ENCODE measurements at places on chromosomes 12 and 14.

- no peak for DNase-seq
Observed at GRCh38 chr12:104835317-104835716, 122.8 kb downstream of the SLC41A2 start.

- peak; percentile 66 for DNase-seq
Observed at GRCh38 chr12:112988224-112988623, 9.9 kb downstream of the OAS2 start.

- no peak for DNase-seq
Observed at GRCh38 chr12:31966558-31967205, 7.5 kb downstream of the RESF1 start.

- DNase-seq = no peak
Observed at GRCh38 chr14:75322746-75323145, 44.1 kb downstream of the FOS start.

GRCh38 chr12:27488479-27488878 lies 35.5 kb upstream of the PPFIBP1 start:
- DNase-seq = no peak

DNA sequence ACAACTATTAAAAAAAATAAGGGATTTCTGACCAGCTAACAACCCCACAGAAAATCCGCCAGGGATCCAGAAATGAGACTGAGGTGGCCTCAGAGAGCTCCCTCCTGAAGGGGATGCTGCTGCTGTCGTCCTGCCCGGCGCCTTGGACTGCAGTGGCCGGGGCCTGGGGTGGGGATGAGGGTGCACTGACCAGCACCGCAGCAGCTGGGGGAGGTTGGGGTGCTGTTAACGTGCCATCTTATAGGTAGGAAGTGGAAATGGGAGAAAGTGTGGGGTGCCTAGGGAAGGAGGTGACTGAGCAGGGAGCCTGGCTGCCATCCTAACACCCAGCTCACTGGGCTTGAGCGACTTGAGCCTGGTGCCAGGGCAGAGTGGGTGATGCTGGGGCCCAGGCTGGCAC lies 32.0 kb downstream of the DDX11 start:
- no peak for DNase-seq

DNA sequence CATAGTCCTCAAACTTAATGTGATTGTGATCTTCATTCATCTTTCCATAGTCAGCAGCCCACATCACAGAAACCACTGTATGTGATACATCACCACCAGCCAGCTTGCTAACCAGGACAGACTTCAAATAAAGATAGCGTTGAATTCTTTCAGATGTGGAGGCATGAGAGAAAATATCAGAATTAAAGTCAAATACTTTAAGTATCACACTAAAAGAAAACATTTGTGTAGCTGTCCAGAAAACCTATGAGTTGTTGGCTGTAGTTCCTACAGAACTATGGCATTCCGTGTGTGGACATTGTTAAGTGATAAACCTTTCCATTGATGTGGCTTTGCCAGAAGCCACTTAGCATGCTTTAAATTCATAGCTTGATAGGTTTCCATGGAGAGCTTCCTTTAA lies 105.1 kb downstream of the LLPH start:
- DNase-seq = no peak

- DNase-seq = no peak
Observed at GRCh38 chr14:47715330-47715729, 39.9 kb upstream of the MDGA2 start.

DNA sequence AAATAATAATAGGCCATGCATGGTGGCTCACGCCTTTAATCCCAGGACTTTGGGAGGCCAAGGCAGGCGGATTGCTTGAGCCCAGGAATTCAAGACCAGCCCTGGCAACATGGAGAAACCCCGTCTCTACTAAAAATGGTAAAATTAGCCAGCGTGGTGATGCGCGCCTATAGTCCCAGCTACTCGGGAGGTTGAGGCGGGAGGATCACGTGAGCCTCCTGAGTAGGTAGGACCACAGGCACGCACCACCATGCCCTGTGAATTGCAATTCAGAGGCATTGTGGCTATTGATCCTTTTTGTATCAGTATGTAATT lies 2.3 kb downstream of the ARHGDIB start:
- no peak for DNase-seq

DNA sequence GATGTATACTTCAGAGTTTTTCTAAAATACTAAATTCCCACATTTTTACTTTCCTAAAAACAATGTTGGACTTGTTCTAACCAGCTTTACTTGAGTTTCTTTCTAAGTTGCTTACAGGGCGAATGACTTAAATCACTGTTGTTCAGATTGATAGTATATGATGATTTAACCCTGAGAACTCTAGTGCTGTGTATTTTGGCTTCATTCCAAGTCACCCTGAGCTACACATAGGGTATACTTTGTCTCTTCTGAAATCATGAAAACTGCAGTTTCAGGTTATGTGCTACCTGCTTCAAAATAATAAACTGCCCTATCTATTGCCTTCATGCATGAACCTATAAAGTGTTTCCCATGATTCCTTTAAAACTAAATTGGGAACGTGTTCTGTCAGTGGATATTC lies 162.5 kb upstream of the PDE3A start:
- no peak for DNase-seq

DNA sequence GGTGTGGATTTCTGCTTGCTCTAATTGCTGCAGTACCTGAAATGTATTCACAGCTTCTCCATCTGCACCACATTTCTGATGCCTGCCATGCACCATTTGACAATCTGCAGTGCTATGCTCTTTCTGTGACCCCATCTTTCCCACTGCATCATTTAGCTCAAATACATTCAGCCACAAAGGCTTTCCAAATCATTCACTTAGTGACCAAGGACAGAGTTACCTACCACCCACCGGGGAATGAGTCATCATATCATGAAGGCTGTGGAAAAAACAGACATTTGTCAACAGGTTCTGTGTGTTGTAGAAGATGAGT lies 465.5 kb upstream of the ATP2B1 start:
- no peak for DNase-seq

GRCh38 chr14:90811641-90812040 lies 4.6 kb downstream of the TTC7B start:
- no peak for DNase-seq

- DNase-seq = peak; percentile 33
Observed at GRCh38 chr12:49367381-49368239, at the start of gene SPATS2. Gene SPATS2 (plus strand): TSS chr12:49367462. CDS start chr12:49461013, 93,551 bp downstream.

- DNase-seq = peak; percentile 72
Observed at GRCh38 chr12:11732023-11732422, 82.5 kb downstream of the ETV6 start.

DNA sequence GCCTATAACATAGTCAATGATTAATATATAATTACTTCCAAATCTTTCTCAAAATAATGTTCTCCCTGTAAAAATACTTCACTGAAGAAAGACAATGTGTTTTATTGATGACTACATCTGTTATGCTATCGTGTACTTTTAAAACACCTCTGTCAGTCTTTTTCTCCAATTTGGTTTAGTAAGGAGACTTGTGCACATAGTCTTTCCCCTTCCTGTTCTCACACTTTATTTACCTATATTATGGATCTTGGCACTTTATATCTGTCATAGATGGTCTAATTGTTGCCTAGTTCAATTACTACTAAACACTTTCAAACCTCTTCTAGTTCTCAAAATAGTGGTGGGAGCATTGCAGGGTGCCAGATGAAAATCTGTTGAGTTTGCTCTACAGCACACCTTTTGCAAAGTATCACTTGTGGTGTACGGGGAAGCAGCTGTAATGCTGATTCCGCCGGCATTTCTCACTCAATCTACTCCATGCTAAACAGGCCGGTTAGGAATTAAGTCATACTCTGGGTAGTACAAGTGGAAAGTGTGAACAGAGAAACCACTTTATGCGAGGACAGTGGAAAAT lies 1.1 kb upstream of the INSM2 start:
- DNase-seq = no peak

DNA sequence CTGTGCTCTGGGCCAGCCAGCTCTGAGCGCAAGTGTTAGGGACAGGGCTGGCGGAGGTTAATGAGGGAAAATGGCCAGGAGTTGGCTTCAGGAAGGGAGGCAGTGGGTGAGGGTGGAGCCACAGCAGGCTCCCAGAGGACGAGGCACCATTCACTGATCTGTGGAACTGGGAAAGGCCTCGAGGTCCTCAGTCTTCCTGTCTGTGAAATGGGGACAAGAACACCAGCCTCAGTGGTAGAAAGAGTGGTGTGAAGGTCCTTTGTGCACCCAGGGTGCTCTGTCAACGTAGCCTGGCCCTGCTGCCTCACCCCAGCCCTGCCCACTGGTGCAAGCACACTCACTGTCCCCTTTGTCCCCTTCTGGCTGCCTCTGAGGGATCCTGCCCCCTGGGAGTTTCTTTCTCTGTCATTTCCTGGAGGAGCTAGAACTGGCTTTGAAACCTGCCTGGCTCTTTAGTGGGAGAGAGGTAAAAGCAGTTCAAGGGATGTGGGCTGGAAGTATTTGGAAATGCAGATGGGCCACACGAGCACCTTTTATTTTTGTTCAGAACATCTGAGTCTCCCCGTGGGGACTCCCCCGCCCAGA lies 25.0 kb downstream of the SYNDIG1L start:
- DNase-seq = no peak

GRCh38 chr14:102819747-102820330 lies 42.6 kb downstream of the TRAF3 start:
- peak; percentile 25 for DNase-seq

DNA sequence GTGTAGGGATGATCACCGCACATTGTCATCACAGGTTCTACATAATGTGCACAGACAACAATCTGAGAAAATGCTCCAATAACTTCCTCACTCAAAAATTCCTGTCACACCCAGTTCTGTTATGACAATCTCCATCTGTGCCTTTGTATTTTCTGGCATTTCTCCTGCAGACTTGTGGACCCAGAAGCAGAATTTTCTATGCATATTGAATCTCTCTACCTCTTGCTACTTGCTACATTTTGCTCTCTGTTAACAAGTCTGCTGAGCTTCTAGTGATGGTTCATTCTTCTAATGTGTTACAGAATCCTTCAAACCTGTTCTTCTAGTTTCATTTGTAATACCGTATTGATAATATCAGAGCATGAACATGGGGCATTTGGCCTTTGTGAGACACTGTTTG lies 127.8 kb upstream of the PTPRQ start:
- DNase-seq = no peak

GRCh38 chr14:61587081-61587713 lies 108.1 kb upstream of the HIF1A start:
- DNase-seq = no peak

DNA sequence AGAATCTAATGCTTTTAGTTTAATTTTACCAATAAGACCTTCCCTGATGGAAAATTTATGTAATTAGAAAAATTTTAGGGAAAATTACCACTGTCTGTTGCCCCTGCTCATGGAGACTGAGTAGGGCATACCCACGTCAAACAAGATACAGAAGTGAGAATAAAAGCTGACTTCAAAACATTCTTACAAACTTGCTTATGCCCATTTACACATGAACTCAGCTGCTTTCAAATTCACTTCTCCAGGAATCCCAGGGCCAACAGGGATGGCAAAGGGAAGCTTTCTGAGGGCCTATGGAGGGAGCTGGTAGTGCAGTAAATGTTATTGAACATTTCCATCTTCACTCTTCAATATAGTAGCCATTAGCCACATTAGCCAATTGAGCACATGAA lies 4.8 kb upstream of the NINJ2 start:
- DNase-seq = no peak

GRCh38 chr12:116247377-116247776 lies 30.1 kb downstream of the MED13L start:
- DNase-seq = no peak

DNA sequence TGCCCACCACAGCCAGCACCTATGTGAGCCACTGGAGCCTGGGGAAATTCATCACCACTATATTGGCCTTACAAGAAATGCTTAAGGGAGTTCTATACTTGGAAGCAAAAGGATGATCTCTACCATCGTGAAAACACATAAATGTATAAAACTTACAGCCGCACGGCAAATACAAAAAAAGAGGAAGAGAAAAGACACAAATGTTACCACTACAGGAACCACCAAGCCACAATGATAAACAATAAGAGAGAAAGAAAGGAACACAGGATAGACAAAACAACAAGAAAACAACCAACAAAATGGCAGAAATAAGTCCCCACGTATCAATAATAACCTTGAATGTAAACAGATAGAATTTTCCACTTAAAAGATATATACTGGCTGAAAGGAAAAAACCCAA lies 267.5 kb downstream of the TMEM121 start:
- no peak for DNase-seq

- DNase-seq = no peak
Observed at GRCh38 chr14:35506927-35507326, 27.0 kb upstream of the INSM2 start.

DNA sequence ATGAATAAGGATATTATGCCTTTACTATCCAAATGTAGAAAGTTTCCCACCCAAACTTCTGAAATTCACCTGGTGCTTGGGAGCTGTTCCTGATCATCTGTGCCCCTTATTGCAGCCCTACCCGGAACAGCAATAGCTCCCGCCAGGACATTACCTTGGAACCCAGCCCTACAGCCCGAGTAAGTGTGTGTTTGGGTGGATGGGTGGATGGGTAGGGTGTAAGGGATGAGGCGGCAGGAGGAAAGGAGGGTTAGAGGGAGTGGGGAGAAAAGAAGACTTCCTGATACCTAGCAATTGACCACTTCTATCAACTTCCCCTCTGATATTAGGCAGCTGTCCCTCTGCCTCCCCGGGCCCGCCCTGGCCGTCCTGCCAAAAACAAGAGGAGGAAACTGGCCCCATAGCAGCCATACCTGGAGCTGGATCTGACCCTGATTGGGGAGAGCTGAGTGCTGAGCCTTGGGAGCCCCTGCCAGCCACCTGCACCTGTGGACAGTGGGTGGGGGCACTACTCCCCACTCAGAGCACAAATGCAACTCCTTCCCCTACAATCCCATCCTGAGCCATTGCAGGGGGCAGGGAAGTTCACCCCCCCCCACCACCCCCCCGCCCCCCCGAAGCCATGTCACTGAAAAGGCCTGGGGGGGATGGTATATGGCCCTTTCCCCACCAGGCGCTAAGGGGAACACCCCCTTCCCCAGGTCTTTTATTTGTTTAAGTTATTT lies 6.4 kb downstream of the MBD6 start:
- no peak for DNase-seq

DNA sequence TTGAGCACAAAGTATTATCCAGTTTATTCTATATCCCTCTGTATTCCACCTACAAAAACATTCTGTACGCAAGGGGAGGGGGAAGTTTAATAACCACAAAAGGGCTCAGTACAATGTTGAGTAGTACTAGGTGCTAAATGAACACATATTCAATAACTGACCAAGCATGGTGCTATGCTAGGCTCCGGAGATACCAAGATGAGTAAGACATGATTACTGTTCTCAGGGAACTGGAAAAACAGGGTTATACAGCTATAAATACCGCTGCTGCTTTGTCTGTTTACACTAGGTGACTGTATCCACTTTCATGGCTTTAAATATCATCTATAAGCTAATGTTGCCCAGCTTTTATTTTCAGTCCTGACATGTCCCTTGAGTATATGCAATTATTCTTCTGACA lies 135.8 kb downstream of the INSM2 start:
- no peak for DNase-seq
